ENCODE measurements at places on chromosomes 6 and 20.

- no peak for DNase-seq
Observed at GRCh38 chr6:117384659-117385058, 41.1 kb downstream of the ROS1 start.

- no peak for DNase-seq
Observed at GRCh38 chr6:152232501-152233151, 404.5 kb downstream of the SYNE1 start.

DNA sequence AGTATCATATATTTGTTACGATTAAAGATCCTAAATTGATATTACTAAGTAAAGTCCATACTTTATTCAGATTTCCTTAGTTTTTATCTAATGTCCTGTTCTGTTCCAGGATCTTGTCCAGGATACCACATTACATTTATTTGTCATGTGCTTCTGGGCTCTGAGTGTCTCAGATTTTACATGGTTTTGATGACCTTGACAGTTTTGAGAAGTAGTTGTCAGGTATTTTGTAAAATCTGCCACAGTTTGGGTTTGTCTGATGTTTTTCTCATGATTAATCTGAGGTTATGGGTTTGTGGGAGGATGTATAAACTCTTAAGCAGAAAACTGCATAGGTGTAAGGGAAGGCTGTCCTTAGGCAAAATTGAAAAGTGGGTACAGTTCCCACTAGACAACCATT, 109.9 kb upstream of the BMP5 start:
- DNase-seq, result no peak

GRCh38 chr20:24629668-24630067, 160.2 kb downstream of the SYNDIG1 start:
- no peak for DNase-seq

DNA sequence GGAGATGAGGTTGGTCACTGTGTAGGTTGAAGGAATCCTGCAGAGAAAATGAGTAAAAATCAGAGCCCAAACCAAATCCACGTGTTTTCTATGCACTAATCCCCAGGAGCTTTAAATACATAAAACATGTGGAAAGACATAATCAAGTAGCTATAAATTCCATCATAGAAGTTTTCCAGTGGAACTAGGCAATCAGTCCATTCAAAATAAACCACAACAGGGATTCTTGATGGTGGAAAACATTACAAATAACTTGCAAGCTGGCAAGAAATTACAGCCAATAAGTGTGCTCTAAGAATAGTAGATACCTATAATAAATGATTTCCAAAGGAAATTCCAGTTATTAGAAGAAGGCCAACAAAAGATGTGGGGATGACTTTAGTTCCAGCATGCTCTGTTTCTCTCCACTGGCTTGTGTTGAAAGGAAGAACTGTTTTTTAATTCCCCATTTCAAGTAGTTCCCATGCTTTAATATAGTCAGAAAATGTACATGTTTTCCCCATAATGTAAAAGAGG, 49.8 kb upstream of the ADGRG6 start:
- DNase-seq, result no peak

DNA sequence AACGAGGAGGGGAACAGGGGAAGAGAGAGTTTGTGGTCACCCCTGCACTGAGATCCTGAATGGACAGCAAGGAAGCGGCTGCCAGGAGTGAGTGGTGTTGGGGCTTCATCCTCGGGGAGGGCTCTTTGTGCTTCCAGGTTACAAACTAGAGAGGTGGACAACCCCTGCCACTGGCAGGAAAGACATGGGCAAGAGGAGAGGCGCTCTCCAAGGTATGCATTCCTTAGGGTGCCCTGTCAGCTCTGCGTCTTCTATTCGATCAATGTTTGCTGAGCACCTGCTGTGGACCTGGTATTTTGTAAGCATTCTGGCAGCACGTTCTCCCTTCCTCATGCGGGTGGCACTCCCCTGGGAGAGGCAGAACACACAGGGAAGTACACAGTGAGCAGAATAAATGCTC, 93.6 kb downstream of the CDH4 start:
- DNase-seq, result no peak

DNA sequence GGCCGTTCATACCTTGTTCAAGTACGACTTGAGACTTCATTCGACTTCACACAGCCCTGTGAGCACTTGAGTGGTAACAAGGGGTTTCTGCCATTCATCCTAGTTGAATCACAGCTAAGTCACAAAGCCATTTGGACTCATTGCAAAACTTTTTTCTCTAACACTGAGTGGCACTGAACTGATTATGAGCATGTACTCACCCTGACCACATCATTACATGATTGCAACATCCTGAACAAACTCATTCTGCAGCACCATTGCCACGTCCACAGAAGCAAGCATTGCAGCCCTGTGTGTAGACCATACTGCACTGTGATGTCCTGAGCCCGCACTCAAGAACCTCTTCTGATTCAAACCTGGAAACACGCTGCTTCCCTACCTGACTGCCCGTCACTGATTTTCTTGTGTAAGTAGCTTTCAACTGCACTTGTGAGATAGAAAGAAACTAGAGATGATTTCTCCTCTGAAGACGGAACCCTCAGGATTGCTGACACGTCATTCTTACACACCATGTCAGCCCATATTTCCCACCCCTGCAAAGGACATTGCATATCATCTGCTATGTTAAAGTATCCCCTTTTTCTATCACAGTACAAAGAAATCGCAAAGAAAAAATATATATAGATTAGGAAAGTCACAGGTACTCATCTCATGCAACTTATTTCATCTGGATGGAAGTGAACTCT, 81.6 kb downstream of the C6orf118 start:
- no peak for DNase-seq

GRCh38 chr6:34656378-34657036, 40.1 kb downstream of the ILRUN start:
- DNase-seq, result no peak

DNA sequence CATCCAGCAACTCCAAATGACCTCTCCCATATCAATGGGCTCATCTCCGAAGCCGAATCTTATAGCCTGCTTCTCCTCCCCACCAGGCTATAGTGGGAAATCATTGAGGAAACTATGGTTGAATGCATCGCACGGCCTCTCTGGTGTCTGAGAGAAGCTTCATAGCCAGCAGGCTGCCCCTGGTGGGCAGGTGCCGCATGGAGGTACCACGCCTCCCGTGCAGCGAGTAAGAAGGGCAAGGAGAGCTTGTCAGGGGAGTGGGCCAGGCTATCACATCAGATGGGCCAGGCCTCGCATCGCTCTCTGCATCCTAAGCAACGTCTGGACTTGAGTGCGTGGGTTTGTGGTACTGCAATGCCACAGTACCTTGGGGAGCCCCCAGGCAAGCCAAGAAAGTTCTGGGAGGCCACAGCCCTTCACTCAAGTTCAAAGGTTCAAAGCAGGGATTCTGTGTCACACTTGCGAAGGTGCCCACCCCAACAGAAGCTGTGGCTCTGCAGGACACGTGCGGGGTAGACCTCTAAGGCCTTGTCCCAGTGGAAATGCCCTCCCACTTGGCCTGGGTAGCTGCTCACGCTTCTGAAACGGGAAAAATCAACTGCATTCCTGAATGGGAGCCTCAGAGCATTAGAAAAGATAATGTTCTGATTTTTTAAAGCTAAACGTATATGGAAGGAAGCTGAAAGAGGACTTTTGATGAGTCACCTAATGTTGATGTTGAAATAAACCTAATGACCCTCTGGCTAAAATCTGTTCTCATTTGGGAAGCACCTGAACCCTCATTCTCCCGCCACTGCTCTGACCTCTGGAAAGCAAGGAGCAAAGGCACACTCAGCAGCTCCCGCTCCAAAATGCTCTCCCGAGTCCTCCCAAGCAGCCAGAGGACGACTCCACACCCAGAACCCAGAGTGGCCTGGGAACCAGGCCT, 8.4 kb upstream of the IRF4 start:
- DNase-seq, result no peak

- no peak for DNase-seq
Observed at GRCh38 chr6:110556317-110557110, 80.1 kb upstream of the SLC22A16 start.

GRCh38 chr6:93120154-93120742, 299.1 kb downstream of the EPHA7 start:
- no peak for DNase-seq

GRCh38 chr20:53547664-53548239, 45.9 kb downstream of the ZNF217 start:
- DNase-seq, result no peak

DNA sequence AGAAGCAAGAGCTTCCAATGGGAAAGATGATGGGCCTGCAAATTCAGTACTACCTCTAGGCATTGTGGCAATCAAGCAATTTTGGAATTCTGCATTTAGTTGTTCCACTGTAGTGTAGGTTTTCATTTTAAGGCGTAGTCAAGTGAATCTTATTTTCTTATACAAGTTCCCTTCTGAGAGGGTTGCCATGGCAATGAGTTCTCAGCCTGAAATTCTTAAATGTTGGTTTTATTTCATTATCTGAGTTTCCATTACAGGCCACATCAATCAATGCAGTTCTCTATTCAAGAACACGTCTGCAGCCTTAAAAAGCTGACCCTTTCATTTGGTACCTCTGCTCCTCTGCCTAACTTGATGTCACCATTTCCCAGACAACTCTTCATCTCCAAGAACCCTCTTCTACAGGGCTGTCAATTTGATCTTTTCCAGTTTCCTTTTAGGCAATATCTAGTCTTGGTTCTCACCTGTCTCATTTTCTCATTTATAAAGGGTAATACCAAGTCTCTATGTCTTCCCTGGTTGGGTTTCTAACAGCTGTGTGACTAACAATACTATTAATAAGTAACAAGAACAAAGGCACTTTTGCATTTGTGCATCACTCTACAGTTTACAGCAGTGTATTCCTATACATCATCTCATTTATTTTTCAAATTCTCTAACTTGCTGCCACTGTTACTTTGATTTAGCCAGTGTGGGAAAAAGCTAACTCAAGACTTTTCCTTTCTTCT, 898.2 kb upstream of the FLRT3 start:
- DNase-seq, result no peak

- DNase-seq, result no peak
Observed at GRCh38 chr6:127952176-127952575, 51.3 kb upstream of the THEMIS start.

- DNase-seq, result no peak
Observed at GRCh38 chr6:170139531-170139930, 151.3 kb downstream of the DLL1 start.

GRCh38 chr6:22737331-22737730, 168.0 kb downstream of the HDGFL1 start:
- no peak for DNase-seq

DNA sequence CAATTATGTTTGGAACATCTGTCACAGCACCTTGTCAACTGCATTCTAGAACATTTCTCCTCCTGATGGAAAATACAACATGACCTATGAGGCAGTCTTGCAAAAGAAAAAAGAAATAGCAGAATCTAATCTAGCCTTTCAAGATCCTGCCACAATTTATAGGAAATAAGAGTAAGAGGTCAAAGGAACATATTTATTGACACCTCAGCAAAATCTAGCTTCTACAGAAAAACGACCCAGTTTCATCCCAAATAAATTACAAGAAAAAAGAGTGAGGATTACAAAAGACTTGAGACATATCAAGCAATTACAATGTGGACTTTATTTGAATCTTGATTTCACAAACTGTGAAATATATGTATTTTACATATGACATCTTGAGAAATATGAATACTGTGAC, 4.2 kb downstream of the FBXO9 start:
- DNase-seq, result no peak

GRCh38 chr6:123430970-123431369, 205.8 kb downstream of the TRDN start:
- DNase-seq, result no peak

DNA sequence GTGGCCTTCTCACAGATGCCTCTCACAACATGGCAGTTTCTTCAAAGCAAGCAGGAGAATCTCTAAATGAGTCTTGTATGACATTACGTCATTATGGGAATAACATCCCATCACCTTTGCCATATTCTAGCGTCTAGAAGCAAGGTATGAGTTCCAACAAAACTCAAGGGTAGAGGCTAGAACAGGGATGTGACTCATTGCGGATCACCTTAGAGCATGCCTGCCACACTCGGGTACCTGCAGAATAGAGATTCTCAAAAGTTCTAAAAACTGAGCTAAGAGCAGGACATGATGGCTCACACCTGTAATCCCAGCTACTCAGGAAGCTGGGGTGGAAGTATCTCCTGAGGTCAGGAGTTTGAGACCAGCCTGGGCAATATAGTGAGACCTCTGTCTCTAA, 182.8 kb downstream of the SLC16A10 start:
- no peak for DNase-seq

All from vagina (tissue), 2 donors.